ENCODE measurements at places on chromosomes 12 and 14.

DNA sequence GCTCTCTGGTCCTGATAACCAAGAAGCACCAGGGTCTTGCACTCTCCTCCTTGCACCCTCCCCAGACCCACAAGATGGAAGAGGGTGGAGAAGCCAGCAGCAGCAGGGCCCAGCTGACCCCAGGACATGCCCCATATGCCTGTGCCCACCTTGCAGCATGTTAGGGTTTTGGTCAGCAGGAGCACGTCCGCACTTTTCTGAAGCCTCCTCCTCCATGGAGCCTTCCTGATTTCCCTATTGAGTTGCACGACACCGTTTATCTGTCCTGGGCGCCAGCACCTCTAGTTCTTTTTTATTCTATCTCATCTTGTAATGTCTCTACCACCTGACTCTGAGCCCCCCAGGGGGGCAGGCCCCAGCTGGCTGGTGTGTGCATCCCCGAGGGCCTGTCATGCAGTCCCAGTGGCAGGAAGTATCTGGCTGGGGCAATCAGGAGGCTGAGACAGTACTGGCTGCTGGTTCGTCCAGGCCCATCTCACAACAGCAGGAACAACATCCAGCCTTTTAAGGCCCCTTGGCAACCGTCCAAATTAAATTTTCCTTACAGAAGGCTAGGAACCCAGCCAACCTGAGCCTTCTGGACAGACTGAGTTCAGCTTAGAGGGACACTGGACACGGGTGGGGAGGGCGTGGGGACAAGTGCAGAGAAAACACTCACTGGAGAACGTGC is 39.6 kb downstream of the CCDC85C start:
- DNase-seq = peak; percentile 68

GRCh38 chr12:48988030-48988649 is 10.0 kb downstream of the WNT1 start:
- no peak for DNase-seq

- DNase-seq = no peak
Observed at GRCh38 chr12:49448858-49449257, 81.6 kb downstream of the SPATS2 start.

- DNase-seq = no peak
Observed at GRCh38 chr12:43402436-43402835, 149.6 kb downstream of the ADAMTS20 start.

DNA sequence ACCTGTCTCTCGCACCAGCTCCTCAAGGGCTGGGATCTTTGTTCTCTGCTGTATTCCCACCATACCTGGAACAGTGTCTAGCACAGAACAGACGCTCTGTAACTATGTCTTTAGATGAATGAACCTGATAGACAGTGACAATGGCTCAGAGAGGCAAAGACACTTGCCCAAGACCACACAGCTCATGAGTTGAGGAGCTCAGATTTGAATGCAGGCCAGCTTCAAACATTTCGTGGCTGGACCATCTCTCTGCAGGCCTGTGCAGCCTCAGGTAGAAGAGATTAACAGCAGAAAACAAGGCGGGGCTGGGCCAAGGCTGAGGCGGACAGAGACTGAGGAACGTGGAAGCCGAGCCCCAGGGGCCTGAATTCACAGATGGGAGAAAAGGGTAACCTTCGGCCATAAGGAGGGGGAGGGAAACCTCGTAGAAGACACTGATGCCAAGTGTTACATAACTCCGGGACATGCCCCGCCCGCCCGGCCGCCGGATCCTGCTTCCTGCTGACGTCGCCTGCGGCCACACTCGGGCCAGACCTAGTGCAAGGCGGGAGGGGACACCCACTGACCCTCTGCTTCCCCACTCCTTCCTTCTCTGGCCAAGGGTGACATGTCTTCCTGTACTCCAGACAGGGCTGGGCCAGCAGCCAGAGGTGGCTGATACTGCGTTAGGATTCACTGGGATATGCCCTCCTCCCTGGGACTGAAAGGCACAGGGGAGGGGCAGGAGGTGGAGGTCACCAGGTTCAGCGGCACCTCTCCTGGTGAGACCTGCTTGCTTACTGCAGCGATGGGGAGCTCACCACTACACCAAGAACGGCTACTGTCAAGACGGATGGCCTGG is 86.8 kb downstream of the RFLNA start:
- no peak for DNase-seq

DNA sequence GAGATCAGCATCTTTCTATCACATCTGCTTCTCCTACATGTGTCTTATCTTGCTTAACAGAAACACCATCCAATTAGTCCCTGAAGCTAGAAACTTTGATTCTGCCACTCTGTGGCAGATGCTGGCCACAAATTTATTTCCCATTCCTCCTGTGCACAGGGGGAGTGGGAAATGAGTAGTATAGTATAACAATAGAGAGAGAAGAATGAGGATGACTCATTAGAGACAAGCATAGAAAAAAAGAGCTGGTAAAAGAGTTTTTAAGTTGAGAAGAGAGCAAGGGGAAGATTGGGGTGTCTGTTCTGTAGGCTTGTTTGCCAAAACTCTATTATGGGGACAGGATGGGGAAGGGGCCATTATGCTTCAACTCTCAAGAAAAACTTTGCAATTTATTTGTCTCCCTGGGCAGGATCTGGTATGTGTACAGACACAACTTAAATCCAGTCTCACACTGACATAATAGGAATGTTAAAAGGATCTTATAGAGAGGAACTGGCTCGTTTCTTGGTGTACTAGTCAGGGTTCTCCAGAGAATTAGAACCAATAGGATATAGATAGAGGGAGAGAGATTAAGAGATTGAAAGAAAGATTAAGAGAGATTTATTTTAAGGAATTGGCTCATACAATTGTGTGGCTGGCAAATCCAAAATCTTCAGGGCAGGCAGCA is 142.6 kb upstream of the CPSF6 start:
- no peak for DNase-seq

DNA sequence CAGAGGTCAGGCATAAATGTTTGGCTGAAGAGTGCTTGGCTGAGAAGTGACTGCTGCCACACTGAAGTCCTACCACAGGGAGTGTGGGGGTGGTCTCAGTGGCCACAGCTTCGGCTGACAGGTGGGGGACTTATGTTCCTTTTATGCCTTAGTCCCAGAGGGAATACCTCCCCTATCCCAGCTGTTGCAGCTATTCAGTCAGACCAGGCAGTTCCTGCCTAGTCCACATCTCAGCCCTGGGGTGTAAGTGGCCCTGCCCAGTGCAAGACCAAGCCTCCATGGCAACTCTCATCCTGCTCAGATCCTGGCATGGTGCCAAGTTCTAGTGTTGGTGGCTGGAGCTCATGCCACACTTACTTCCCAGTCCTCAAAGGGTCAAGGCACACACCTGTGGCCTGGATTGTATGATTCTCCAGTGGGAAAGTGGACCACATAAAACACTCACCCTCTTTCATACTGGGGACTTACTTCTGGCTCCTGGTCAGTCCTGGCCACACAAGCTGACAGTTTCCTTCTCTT is 161.3 kb upstream of the CAND1 start:
- DNase-seq = no peak

- no peak for DNase-seq
Observed at GRCh38 chr12:91204421-91204820, 21.8 kb upstream of the DCN start.

- DNase-seq = no peak
Observed at GRCh38 chr14:75794615-75795038, 133.6 kb downstream of the TTLL5 start.

- DNase-seq = no peak
Observed at GRCh38 chr12:6939191-6939540, 4.5 kb upstream of the RNU7-1 start.

DNA sequence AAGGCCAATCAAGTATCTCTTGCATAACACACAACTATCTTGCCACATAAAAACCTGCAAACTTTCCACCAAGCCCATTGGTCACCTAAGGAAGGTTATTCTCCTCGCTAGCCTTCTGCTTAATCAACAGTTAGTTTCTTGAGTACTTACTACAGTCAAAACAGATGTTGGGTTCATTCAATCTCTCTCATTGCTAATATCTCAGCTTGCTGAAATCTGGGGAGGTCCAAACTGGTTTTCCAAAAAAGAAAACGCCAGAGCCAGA is 74.6 kb downstream of the TTC7B start:
- DNase-seq = no peak

- no peak for DNase-seq
Observed at GRCh38 chr14:35138585-35138984, 16.2 kb downstream of the PRORP start.

GRCh38 chr14:85454226-85454813 is 75.6 kb upstream of the FLRT2 start:
- DNase-seq = no peak

DNA sequence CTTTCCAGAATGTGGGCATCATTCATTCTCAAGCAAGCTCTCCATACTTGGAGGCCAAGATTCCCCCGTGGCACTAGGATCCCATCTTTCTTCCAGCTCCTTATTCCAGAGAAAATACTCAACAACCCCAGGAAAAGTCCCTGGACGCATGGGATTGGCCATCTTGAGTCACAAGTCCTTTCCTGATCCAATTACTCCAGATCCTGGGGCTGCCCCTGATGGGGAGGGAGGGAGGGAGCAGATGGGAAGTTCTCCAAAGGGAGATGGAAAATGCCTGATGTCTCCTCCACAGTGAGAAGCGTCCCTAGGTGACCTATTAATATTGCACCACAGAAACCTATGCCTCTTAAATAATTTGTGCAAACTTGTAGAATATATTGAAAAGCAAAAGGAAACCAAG is 12.4 kb upstream of the KCNK13 start:
- DNase-seq = no peak

- no peak for DNase-seq
Observed at GRCh38 chr12:18932715-18933114, 194.8 kb downstream of the CAPZA3 start.

DNA sequence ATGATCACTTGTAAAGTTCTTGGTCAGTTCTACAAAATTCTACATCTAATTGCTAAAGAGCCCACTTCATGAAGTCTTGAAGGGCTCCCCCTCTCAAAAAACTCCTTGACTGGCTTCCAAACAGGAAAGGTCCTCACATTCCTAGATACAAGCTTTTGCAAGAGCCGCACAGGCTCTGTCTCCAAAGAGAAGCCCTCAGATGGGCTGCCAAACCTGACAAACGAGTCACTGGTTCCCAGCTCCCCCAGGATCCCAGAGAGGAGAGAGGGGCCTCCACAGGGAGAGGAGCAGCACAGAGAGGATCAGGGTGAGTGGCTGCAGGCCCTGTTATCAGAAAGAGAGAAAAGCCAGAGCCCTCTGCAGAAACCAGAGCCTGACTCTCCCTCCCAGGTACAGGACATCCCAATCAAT is 5.8 kb downstream of the NID2 start:
- no peak for DNase-seq

- no peak for DNase-seq
Observed at GRCh38 chr12:94849411-94849976, 154.0 kb downstream of the NDUFA12 start.

DNA sequence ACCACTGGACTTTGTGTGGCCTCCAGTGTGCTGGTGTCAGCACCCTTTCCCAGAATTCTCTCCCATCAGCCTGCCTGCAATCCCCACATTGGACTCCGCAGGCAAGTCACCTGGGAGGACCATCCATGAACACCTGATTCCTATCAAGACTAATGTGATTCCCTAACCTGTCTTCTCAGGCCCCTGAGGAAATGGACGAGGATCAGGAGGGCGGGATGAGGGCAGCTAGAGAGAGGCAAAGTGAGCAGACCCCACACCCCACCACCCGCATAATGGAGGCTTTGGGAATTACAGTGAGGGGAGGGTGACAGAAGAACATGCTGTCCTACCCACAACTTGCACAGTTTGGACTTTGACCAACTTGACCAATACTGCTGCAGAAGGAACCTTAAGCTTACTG is 60.9 kb upstream of the RFX4 start:
- no peak for DNase-seq

GRCh38 chr12:68617160-68617926 is 6.6 kb downstream of the RAP1B start:
- DNase-seq = no peak

DNA sequence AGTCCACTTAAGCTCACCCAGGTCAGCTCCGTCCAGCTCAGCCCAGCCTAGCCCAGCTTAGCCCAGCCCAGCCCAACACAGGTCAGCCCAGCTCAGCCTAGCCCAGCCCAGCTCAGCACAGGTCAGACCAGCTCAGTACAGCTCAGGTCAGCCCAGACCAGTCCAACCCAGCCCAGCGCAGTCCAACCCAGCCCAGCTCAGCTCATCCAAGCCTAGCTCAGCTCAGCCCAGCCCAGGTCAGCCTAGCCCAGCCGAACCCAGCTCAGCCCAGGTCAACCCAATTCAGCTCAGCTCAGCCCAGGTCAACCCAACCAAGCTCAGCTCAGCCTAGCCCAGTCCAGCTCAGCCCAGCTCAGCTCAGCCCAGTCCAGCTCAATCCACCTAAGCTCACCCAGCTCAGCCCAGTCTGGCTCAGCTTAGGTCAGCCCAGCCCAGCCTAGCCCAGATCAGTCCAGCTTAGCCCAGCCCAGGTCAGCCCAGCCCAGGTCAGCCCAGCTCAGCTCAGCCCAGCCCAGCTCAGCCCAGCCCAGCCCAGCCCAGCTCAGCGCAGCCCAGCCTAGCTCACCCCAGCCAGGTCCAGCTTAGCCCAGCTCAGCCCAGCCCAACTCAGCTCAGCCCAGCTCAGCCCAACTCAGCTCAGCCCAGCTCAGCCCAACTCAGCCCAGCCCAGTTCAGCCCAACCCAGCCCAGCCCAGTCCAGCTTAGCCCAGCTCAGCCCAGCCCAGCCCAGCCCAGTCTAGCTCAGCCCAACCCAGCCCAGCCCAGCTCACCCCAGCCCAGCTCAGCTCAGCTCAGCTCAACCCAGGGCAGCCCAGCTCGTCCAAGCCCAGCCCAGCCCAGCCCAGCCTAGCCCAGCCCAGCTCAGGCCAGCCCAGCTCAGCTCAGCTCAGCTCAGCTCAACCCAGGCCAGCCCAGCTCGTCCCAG is 184.0 kb downstream of the TMEM121 start:
- DNase-seq = no peak

GRCh38 chr14:95287176-95287754 is 32.4 kb downstream of the CLMN start:
- DNase-seq = peak; percentile 58

GRCh38 chr14:73234586-73235394 is 2.5 kb upstream of the PAPLN start:
- DNase-seq = no peak

GRCh38 chr14:98952593-98953350 is 319.2 kb downstream of the BCL11B start:
- no peak for DNase-seq

- DNase-seq = no peak
Observed at GRCh38 chr12:83361475-83361874, 674.8 kb downstream of the TMTC2 start.

- no peak for DNase-seq
Observed at GRCh38 chr12:126233625-126234024, 1168.4 kb downstream of the AACS start.

DNA sequence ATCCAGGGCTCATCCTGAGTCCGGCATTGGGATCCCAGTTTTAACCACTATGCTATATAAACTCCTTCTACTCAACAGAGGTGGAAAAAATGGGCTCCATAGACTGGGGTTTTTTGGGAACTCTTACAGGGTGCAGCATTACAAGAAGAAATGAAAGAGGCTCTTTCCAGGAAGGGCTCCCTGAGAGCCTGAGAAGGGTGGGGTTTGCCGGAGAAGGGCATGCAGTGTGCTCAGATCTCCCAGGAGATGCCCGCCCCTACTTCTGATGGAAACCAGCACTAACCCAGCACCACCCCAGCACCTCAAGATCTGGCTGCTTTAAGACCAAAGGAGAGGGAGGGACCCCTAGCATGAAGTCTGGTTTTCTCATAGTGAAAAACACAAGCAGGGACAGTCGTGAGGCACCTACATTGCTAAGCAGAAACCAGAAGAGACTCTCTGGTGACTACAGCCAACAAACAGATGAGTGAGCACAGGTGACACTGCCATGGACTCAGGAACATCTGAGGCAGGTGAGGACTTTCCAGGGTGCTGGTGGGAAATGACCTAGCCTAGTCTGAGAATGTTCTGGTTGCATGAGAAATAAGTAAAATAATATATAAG is 43.9 kb upstream of the HSP90B1 start:
- DNase-seq = no peak

All from NCI-H510A treated with DMSO at 0.1 percent for 48 hours (cell line).